ENCODE measurements at places on chromosomes 6 and 20.

GRCh38 chr20:37600486-37600885, 72.8 kb upstream of the BLCAP start:
- DNase-seq, result no peak

GRCh38 chr6:75077701-75078100, 128.2 kb downstream of the COL12A1 start:
- DNase-seq, result no peak

- DNase-seq, result peak; percentile 86
Measured at GRCh38 chr6:21005816-21006570, 471.7 kb downstream of the CDKAL1 start.

- DNase-seq, result no peak
Measured at GRCh38 chr6:113923526-113923925, 47.4 kb downstream of the HDAC2 start.

DNA sequence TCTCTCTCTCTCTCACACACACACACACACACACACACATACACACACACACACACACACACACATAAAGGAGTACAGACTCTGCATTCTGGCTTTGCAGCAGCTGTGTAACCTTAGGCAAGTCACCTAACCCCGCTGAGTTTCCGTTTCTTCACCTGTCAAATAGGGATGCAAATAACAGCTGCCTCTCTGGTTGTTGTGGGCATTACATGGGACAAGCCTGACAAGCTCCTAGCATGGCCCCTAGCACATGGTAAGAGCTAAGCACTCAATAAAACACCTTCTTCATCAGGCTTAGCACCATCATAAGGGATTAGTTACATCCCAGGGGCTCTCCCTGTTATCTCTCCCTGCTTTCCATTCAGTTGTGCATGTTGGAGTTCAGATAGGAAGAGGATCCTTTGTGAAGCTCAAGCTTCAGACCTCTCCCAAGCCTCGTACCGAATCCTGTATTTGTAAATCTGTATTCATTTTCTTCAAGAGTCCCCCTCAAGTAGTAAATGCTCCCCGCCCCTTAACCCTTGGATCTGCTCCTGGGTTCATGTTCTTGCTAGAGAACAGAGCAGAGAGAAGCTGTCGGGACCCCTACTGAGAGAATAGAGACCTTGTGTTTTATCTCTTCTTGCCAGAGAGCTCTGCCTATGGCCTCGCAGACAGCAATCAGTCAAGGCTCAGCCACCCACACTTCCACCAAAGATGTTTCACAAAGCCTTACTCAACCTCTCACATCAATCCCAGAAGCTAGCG, 2.2 kb downstream of the SLC13A3 start:
- no peak for DNase-seq

- DNase-seq, result no peak
Measured at GRCh38 chr6:55473722-55474121, 105.3 kb downstream of the HMGCLL1 start.

GRCh38 chr20:44033873-44034272, 119.2 kb downstream of the TOX2 start:
- no peak for DNase-seq

GRCh38 chr6:36242626-36243025, 27.2 kb upstream of the PNPLA1 start:
- no peak for DNase-seq

DNA sequence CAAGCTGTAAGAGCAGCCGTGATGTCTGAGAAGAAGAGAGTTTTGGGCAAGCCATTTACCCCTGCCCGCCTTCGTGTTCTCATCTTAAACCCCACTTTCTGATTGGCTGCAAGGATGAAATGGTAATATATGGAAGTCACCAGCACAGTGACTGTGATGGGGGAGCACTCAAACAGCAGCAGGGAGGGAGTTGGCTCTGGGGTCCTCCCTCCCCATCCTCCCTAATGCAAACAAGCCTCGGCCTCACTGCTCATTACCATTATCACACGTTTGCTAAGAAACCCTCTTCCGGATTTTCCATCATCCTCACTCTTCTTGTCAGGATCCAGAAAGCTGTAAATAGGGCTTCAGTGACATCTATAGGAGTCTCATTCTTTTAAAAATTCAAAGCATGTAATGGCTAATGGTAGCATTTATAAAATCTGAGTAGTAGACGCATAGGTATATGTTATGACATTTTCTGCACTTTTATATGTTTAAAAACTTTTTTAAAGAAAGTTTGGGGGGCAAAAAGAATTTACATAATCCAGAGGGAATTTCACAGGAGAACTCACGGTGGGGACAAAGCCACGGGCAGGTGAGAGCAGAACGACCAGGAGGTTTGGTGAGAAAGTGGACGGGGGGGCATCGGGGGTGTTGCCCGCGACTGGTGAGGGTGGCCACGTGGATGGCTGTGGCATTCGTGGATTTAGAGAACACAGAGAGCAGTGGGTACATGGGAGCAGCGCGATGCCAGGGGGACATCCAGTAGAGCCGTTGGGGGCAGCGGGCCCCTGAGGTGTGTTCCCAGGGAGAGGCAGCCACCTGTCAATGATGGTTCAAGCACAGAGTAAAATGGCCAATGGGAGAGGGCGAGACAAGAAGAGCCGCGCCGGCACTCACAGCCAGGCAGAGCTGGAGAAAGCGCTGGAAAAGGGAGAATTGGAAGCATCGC, 29.6 kb downstream of the SUMO4 start:
- DNase-seq, result no peak

DNA sequence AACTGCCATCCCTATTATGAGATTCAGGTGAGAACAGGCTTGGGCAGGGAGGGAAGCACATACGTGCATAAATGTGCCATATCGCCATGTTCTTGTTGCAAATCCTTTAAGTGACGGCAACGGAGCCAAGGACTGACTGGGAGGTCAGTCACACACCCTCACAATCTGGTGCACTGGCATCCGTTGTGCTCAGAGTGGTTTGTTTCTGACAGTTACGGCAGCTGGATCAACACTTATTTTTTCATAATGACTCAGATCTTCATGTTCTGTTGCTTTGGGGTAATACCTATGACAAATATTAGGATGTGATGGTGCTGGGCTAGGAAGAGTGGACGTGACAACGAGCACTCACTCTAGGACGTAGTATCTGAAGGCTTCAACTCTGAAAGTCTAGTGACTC, 56.2 kb upstream of the PREP start:
- DNase-seq, result peak; percentile 65

DNA sequence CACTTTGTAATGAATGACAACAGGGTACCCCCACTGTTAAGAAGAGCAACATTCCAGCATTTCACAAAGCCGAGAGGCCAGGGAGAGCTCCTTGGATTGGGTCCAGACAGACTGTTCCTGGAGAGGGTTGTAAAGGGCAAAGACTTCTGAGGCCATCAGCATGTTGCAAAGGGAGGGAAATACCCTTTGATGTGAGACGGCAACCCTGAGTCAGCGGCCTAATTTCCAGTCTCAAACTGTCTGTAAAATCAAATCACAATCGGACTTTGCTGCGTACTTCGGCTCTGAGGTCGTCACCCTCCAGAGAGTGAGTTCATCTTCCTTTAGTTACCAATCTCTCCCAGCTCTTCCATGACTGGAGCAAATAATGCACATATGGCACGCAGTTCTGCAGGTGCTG, 101.0 kb upstream of the DTNBP1 start:
- DNase-seq, result no peak

DNA sequence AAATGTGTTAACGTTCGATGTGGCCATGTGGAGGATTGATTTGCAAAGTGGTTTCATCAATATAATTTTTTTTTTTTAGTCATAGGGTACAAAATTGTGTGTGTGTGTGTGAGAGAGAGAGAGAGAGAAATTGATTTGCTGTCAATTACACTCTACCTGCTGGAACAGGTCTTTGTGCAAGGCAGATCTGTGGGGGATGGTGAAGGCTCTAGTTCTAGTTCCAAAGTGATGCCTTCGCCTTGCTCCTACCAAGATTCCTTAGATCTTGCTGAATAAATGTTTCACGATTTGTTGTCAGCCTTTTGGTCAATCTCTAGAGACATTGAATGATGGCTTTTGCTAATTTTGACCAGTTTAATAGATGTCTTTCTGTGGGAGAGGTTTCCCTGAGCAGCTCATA, 64.8 kb downstream of the SERAC1 start:
- no peak for DNase-seq

- DNase-seq, result no peak
Measured at GRCh38 chr20:3739926-3740451, 7.5 kb downstream of the HSPA12B start.

DNA sequence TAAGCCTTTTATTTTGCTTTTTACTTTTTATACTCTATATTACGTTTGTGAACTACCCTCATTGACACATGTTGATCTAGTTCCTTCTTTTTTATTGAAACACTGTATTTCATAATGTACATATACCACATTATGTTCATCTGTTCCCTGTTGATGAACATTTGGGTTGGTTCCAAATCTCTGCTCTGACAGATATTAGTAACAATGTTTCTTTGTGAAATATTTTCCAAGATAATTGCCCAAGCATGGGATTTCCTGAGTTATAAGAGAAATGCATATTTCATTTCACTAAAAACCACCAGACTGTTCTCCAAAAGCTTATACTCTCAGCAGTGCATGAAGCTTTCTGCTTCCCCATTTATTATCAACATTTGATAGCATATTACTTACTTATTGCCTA, 44.2 kb upstream of the TNFRSF21 start:
- DNase-seq, result peak; percentile 69
